ENCODE measurements at places on chromosomes 2 and 18.

- DNase-seq, result no peak
These were observed 123.8 kb upstream of the FSHR start for GRCh38 chr2:49278141-49278540.

DNA sequence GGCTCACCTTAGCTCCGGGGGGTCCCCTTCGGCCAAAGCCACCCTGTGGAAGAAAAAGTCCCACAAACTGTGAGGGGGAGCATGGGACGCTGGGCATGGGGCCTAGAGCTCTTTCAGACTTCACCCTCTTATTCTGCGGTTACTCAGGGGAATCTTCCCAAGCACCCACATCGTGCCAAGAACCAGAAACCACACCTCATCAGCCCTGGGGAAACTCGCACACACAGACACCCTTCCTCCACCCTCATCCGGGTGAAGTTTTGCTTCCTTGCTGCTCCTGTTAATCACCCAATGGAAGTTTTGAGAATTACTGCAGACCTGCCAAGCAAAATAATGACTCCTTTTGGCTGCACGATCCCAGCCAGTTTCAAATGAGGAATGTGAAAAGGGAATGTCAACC, 59.1 kb downstream of the COL6A3 start:
- no peak for DNase-seq

DNA sequence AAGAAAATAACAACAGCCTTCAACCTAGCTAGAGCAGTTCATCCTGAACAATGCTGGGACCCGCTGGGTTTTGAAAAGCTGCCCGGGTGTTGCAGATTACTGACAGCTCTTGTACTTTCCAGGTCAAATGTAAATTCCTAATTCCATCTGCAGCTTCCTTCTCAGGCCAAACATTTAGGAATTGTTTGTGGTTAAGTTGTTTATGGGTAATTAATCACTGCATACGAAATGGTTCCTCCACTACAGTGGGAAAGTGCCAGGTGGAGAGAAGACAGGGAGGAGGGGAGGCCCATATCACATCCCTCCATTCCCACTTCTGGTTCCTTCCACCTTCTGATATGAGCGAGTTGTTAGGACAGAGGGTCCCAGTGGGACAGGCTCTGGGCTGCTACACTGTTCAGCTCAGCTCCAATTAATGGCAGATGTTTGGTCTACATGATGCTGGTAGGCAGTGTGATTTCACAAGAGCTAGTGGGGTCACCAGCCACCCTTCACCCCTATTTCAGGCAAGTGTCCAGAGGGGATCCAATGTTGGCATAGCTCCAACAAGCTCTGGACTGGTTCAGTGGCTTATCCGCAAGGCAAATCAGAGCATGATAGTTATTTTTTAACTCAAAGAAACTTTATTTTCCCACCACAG, 112.9 kb upstream of the ACAA2 start:
- DNase-seq, result no peak

- DNase-seq, result no peak
These were observed 324.6 kb downstream of the CCDC178 start for GRCh38 chr18:33115917-33116316.

DNA sequence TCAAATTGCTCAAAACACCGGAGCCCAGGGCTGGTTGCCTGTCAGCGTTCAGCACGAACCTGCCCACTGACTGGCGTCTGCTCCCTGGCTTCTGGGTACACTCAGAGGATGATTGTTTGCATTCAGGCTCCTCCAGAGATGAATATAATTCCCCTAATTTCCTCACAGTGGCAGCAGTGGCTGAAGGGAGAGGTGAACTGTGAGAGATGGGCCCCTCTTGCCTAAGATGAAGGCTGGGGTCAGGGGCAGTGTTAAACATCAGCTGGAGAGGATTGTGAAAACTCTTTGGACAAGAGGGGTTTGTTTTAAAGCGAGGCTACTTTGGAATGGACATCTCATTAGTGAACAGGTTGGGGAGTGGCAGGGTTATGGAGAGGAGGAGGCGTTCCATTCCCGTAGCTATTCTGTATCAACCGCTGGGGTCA, 31.0 kb downstream of the TCF7L1 start:
- DNase-seq, result no peak

DNA sequence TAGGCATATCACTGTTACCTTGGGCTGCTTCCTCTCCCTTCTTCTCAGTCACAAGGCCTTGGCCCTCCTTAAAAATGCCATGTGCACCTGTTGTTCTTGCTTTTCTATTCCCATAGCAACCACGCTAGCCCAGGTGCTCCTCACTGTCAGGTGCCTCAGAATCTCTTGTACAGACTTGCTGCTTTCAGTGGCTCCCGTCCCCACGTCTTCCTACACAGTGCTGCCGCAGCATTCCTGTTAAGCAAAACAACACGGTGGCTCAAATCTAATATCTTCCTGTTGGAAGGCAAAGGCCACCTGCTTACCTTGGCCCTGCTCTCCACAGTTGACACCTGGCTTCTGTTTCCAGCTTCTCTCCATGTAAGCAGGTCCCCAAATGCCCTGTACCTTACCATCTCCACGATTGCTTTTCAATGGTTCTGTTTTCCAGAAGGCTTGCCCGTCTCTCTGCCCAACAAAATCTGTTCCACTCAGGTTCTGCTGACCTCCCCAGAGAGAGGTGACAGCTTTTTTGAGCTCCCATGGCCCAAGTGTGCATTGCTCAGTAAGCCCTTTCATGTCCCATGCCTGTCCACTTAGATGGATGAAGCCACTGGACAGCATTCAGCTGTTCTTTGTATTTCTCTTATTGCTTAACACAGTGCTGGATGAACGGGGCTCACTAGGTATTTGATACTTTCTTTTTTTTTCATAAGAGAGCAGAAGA, 240.4 kb downstream of the PRKCE start:
- no peak for DNase-seq

- DNase-seq, result no peak
These were observed 11.0 kb downstream of the CDH7 start for GRCh38 chr18:65761636-65762295.

DNA sequence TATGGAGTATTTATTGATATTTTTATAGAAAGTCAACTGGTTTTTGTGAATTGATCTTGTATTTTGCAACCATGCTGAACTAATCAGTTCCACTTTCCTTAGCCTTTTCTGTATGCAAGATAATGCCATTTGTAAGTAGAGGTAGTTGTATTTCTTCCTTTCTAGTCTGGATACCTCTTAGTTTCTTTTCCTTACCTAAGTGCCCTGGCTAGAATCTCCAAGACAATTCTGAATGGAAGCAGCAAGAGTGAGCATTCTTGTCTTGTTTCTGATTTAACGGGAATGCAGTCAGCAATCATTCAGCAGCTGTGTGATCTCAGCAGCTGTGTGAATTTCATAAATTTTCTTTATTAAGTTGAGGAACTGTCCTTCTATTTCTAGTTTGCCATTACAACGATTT, 73.4 kb downstream of the NRXN1 start:
- DNase-seq, result no peak

DNA sequence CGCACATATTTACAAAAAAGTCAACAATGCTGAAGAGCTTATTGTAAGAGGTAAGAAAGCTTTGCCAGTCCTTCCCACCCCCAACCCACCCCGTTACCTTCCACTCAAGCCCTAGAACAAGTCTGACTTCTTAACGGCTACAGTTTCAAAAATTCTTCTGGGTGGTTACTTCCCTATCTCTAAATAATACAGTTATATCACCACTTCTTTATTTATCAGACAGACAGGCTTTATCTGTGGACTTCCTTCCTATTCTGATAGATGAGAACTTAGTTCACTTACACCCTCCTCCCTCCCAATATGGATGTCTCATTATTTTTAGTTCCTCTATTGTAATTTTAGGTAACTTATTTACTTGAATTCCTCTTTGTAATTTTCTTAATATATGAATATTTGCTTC, 26.7 kb upstream of the ACTR3 start:
- DNase-seq, result no peak

DNA sequence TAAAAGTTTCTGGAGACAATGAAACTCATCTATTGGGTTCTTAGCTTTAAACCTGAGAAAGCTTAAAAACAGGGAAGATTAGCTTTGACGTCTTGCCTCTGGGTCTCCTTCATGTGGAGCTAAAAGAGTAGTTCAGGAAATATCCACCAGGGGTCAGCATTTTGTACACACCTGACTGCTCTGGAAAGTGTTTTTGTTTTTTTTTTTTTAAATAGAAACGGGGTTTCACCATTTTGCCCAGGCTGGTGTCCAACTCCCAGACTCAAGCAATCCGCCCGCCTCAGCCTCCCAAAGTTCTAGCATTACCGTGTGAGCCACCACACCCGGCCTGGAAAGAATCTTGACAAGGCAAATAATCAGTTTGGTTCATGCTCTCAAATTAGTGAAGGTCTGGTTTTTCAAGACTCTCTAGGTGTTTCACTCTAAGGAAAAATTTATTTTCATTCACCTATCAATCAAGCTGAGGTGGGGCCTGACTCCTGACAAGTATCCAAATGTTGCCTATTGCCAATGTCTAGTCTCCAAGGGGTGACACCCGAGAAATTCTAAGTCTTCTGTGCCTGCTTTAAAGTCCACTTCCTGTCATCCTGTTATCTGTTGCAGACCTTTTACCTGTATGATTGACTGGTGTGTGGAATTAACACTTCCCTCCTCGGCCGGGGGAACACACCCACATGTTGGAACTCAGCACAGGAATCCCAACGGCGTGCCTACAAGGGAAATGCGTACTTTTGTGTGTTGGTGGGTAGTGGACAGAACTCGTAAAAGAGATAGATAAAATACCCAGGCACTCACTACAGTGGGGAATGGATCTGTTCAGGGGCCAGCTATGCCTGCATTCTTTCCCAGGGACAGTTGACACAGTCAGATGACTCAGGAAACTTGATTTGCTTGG, 11.3 kb downstream of the IL1RN start:
- peak; percentile 74 for DNase-seq

- DNase-seq, result no peak
These were observed 7.5 kb downstream of the KCNG3 start for GRCh38 chr2:42486145-42486906.

DNA sequence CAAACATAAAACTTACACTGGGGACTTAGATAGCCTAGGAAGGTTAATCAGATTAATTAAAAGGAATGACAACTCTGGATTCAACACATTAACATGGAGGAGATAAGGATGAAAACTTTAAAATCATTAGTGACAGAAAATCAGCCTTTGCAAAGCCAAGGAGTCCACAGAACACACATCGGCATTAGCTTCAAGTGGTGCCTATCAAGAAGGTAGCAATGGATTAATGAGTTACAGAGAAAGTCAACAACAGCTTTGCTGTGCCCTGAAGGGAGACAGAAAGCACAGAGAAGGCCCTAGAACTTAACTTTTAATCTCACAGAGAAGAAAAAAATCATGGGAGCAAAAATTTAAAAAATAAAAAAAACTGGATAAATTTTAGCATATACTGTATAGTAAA, 88.6 kb downstream of the KCNH7 start:
- no peak for DNase-seq

DNA sequence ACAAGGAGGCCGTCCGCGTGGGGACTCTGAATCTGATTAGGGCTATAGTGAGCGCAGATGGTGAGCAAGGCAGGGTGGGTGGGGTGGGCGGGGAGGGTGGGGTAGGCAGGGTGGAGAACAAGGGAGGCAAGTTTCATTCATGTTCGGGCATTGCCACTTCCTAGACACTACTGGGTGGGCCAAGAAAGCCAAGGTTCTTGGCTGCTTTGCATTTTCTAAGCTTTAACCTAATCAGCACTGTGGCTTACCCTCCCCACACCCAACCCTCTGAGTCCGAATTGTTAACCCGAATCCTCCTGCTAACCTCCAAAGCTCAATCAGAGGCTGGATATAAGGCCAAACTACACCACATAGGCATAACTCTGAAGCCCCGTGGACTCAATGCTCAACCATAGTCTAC, 18.1 kb downstream of the MROH2A start:
- DNase-seq, result no peak

GRCh38 chr2:205543262-205543843, 138.9 kb upstream of the NRP2 start:
- no peak for DNase-seq

- DNase-seq, result no peak
These were observed 10.9 kb downstream of the ANKRD23 start for GRCh38 chr2:96832754-96833507.

DNA sequence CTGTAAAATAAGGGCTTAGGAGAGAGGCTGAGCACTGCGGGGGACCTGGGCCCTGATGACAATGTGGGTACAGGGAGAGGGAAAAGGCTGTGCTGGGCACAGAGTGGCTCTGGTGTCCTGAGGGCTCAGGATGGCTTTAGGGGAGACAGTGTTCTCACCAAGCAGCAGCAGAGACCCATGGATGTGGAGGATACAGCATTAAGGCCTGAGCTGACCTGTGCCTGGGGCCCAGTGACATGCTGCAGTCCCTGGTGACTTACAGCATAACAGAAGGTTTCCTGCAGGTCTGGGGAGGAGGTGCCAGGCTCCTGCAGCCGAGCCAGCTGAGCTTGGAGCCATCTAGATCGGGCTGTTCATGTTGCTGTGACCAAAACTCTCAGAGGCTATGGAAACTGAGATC, 191.3 kb upstream of the SMAD2 start:
- DNase-seq, result no peak

GRCh38 chr18:7750095-7750663, 183.1 kb downstream of the PTPRM start:
- no peak for DNase-seq

DNA sequence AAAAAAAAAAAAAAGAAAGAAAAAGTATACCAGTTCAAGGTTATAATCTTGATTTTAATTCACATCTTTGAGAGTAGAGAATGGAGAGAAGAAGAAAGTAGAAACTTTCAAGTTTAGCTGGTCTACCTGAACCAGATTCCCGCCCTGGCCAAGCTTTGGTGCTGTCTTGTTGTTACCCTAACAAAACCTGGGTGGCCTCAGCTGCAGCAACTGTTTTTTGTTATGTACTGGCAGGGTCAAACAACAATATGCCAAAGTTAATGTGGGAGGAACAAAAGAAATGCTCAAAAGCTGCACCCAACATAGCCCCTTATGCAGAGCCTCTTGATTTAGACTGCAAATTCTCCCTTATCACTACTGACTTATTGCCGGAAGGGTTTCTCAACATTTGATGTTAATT, 165.3 kb upstream of the TFPI start:
- DNase-seq, result no peak

DNA sequence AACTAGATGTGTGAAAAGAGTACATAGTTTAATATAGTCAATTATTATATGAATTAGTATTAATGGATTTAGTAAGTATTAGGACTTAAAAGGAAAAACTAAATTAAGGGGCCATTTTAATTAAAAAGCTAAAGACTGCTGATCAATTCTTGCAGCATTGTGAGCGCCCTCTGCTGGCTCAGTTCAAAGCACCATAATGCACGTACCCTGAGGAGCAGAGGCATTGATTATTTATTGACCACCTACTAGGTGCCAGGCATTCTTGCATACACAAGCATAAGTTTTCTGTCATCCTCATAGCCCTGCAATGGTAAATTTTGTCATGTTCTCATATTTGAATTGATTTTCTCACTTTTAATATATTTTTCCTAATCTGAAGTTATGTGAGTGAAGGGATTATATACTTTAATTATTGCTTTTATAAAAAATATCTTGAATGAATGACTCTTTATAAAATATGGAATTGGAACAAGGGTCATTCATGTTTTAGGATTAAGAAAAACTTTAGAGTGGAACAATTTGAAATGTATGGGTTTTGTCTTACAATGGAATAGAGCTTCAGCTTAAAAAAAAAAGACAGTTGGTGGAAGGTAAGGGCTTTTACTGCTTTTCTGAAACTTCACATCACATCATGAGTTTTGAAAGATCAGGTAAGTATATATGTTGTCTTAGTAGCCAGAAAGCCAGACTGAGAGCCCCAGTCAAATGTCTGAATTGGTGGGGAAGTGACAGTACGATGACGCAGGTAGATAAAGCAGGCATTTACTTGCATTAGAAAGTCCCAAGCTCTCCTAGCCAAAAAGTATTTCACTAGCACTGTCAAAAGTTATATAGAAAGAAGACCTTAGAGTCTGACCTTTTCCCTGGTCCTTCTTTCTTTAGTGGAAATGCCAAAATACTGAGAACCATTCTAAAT, 9.7 kb downstream of the ITGA4 start:
- DNase-seq, result no peak
